ENCODE measurements at places on chromosomes 4 and X.

GRCh38 chr4:46674326-46674725 lies 234.7 kb downstream of the COX7B2 start:
- DNase-seq: no peak

DNA sequence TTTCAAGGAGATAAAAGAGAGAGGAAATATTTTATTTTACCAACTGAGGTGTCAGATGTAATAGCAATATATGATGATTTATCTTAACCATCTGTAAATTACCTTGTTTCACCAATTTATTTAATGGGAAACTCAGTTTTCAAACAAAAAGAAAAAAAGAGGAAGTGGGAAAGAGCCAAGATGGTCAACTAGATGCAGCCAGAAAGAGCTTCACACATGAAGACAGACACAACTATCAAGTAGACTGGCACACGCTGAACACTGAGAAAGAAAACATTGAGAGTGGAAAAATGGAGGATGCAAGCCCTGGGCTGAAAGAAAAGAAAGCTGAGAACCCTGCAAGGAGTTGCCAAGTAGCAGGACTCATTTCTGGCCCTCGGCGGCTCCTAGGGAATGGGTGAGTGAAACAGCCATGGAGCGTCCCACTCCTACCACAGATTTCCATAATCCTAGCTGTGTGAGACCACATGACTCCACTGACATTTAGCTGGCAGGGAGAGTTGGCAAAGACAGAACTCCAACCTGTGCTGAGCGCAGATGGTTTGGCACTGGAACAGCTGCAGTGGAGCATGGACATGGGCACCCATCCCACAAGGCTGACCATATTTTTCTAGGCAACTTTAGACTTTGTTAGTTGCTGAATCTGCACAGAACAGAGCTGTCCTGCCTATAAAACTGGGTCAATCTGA lies 409.3 kb downstream of the FAM47B start:
- DNase-seq: no peak

GRCh38 chr4:48780865-48781214 lies 761 bp upstream of the FRYL start:
- DNase-seq: peak; percentile 46

DNA sequence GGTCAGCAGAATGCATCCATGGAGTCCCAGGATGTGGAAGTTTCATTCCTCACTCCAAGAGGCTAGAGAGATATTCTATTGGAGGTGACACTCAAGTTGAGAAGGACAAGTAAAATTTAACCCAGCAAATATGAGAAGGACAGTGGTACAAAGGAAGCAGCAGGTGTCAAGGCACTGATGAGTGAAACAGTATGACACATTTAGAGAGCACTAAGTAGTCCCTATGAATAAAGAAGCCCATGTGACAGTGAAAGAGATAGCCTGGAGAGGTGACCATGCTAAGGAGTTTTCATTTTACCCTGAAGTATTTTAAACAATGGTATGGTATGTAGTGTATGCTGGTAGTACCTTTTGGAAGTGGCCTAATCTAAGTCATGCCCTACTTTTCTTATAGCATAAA lies 9.2 kb downstream of the BMX start:
- no peak for DNase-seq

GRCh38 chr4:111027526-111027925 lies 404.6 kb upstream of the PITX2 start:
- DNase-seq: no peak

GRCh38 chr4:21454201-21454600 lies 494.4 kb downstream of the KCNIP4 start:
- DNase-seq: no peak

DNA sequence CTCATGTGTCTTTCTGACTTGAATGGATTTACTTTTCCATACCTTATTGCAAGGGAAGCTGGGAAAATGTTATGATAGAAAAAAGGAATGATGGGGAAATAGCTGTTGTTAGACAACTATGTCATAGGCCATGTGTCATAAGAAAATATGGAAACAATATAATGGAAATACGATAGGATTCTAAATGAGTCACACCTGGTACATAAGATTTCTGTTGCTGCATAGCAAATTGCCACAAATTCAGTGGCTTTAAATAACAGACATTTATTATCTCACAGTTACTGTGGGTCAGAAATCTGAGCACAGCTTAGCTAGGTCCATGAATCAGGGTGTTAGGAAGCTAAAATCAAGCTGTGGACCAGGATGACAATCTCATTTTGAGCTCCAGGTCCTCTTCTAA lies 44.6 kb upstream of the ANKRD50 start:
- DNase-seq: no peak

GRCh38 chrX:44698357-44698756 lies 145.5 kb upstream of the DUSP21 start:
- DNase-seq: no peak

- no peak for DNase-seq
These were observed 155.4 kb downstream of the GPM6A start for GRCh38 chr4:175656649-175657048.

DNA sequence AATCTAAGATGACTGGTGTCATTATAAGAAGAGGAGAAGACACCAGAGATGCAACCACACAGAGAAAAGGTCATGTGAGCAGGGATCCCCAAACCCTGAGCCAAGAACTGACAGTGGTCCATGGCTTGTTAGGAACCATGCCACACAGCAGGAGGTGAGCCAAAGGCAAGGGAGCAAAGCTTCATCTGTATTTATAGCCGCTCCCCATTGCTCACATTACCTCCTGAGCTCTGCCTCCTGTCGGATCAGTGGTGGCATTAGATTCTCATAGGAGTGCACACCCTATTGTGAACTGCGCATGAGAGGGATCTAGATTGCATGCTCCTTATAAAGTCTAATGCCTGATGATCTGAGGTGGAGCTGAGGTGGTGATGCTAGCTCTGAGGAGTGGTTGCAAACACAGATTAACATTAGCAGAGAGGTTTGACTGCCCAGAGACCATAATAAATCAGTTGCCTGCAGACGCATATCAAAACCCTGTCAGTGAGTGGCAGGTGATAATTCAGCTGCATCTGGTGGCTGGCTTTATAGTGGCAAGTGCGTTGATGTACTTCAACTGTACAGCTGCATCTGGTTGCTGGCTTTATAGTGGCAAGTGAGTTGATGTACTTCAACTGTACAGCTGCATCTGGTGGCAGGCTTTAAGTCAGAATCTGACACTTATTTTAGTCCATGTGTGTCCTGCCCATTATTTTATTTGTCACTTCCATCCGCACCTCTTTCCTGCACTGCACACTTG lies 19.8 kb upstream of the CXCL2 start:
- DNase-seq: no peak

DNA sequence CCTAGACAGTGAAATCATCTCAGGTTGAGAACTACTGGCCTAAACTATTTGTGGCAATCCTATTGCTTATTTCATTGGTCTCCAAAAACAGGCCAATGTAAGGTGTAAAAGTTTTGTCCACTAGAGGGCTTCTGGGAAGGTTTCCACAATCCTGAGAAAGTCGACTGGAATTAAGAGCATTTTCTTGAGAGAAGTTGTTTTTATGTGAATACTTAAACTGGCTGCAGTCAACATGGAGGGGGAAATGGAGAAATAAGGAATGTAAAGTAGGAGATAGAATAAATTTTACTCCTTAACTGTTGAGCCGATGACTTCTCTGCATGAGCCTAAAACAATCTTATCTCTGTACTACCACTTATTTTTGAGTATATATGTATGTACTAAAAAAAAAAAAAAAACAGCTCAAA lies 11.0 kb upstream of the EIF4E start:
- no peak for DNase-seq

DNA sequence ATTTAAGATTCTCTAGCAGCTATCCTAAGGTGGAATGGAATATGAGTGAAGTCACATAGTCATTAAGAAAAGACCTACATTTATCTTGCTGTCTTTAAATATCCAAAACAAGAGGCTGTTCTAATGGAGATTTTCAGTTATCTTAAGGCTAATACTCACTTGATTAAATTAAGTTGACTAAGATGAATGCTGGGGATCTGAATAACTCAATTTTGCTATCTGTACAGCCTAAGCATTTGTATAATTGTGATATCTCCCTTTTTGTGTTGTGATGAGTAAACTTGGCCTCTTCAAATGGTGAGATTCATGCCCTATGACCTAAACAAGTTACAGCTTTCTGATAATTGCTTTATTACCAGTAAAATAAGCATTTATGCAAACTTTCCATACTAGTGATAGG lies 13.6 kb upstream of the GUCY1A1 start:
- no peak for DNase-seq

DNA sequence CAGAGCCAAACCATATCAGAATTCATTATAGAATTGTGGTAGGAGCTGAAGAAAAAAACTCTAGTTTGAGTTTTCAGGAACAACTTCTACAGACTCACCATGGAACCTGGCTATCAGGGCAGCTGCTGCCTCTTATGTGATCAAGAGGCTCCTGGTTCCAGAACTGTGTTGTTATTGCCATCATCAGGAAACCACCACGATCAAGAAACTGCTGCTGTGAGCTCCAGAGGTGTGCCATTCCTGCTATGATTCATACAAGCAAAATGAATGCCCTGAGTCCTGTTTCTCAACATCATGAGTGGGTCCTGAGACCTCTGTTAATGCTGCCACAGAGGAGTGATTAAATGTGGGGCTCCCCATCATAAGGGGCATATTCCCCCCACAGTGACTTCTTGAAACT lies 43.7 kb downstream of the TASL start:
- DNase-seq: no peak

DNA sequence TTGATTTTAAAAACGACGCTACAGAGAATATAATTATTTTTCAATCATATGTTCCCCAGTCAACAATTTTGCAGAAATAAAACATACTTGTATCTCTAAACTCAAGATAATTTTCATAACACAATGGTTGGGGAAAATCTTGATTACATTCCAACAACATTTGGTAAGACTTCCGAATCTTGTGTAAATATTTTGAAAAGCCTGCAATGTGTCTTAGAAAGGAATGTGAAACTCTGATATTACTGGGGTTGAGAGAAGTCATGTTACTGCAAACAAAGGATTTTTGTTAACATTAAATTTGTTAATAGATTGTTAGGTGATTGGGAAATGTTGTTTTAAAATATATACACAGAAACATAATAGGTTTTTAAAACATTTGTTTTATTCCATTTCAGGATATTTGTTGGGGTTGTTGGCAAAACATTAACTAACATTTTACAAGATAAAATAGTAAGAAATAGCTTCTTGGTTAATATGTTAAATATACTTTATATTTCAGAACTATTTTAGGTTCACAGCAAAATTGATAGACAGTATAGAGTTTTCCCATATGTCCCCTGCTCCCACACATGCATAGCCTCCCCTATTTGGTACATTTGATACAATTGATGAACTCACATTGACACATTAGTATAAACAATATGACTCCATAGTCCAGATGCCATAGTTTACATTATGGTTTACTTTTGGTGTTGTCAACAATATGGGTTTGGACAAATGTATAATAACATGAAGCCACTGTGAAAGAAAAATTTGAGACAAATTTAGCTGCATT lies 218.6 kb upstream of the FAM47A start:
- DNase-seq: no peak
